Progenitor cell of endocrine pancreas (in vitro differentiated cells): ENCODE measurements at places on chromosomes 12 and 14. TPM values are rescaled to one million over a fixed set of nuclear protein-coding genes. Genes with fewer than 3 reads are reported as not detected.

SERPINA3 gene
- total RNA-seq, result 5.2 and 8.0 TPM in 2 replicates

DAO gene
- total RNA-seq, result not detected in 2 replicates

SPATS2 gene
- total RNA-seq, result 84.4 and 87.1 TPM in 2 replicates

PTPRO gene
- total RNA-seq, result 0.24 and 0.69 TPM in 2 replicates

TAS2R9 gene
- total RNA-seq, result 0.26 and 0.29 TPM in 2 replicates

FGFR1OP2 gene
- 77.0 and 77.5 TPM in 2 replicates for total RNA-seq

DEPDC4 gene
- 3.9 and 4.3 TPM in 2 replicates for total RNA-seq

DIO3 gene
- 3.4 and 4.4 TPM in 2 replicates for total RNA-seq

PTPN6 gene
- 65.4 and 70.2 TPM in 2 replicates for total RNA-seq

BMAL2 gene
- 26.0 and 28.8 TPM in 2 replicates for total RNA-seq

ZNF84 gene
- 102 and 103 TPM in 2 replicates for total RNA-seq

RAD9B gene
- 0.24 and 0.33 TPM in 2 replicates for total RNA-seq

SLCO1A2 gene
- total RNA-seq, result 14.1 and 14.7 TPM in 2 replicates

PAH gene
- 15.8 and 17.4 TPM in 2 replicates for total RNA-seq

DNAH10 gene
- total RNA-seq, result 0.47 and 1.0 TPM in 2 replicates

TMEM179 gene
- total RNA-seq, result 8.1 and 9.2 TPM in 2 replicates

TAS2R7 gene
- total RNA-seq, result not detected in 2 replicates

CLEC7A gene
- not detected in 2 replicates for total RNA-seq

CCDC77 gene
- total RNA-seq, result 33.4 and 38.8 TPM in 2 replicates

SLC6A13 gene
- 0.60 and 0.98 TPM in 2 replicates for total RNA-seq

PROX2 gene
- not detected in 2 replicates for total RNA-seq

GUCY2C gene
- total RNA-seq, result 1.2 and 1.7 TPM in 2 replicates

ENDOU gene
- not detected in 2 replicates for total RNA-seq

LRRC10 gene
- not detected in 2 replicates for total RNA-seq

SERPINA12 gene
- not detected in 2 replicates for total RNA-seq

MYH6 gene
- 0.04 and 0.07 TPM in 2 replicates for total RNA-seq

EDDM3A gene
- total RNA-seq, result not detected in 2 replicates

RND1 gene
- total RNA-seq, result 12.4 and 12.5 TPM in 2 replicates

RASAL1 gene
- total RNA-seq, result 0.36 and 0.46 TPM in 2 replicates

IAPP gene
- 0.24 TPM in 1 of 2 replicates, not detected in the other for total RNA-seq

POTEM gene
- total RNA-seq, result not detected in 2 replicates

PXN gene
- 71.4 and 71.8 TPM in 2 replicates for total RNA-seq

MYF5 gene
- not detected in 2 replicates for total RNA-seq

GLIPR1L1 gene
- total RNA-seq, result not detected in 2 replicates

CLEC4D gene
- total RNA-seq, result 0.14 TPM in 1 of 2 replicates, not detected in the other

KLHDC2 gene
- 79.9 and 80.0 TPM in 2 replicates for total RNA-seq

CACNA1C gene
- 11.7 and 13.5 TPM in 2 replicates for total RNA-seq

DENR gene
- 67.8 and 68.4 TPM in 2 replicates for total RNA-seq

TMEM117 gene
- total RNA-seq, result 8.9 and 11.6 TPM in 2 replicates

SLC25A47 gene
- not detected in 2 replicates for total RNA-seq

REM2 gene
- 10.0 and 11.3 TPM in 2 replicates for total RNA-seq

AQP2 gene
- total RNA-seq, result 0.29 and 1.0 TPM in 2 replicates

ACRBP gene
- total RNA-seq, result 5.0 and 5.6 TPM in 2 replicates

BCAT1 gene
- total RNA-seq, result 52.9 and 65.8 TPM in 2 replicates

GALNT6 gene
- 3.7 and 4.7 TPM in 2 replicates for total RNA-seq

TAS2R13 gene
- total RNA-seq, result 3.0 and 3.4 TPM in 2 replicates

SMOC1 gene
- total RNA-seq, result 10.1 and 10.9 TPM in 2 replicates

KIF26A gene
- 7.0 and 7.4 TPM in 2 replicates for total RNA-seq
